ENCODE measurements at places on chromosomes 12 and 14.

DNA sequence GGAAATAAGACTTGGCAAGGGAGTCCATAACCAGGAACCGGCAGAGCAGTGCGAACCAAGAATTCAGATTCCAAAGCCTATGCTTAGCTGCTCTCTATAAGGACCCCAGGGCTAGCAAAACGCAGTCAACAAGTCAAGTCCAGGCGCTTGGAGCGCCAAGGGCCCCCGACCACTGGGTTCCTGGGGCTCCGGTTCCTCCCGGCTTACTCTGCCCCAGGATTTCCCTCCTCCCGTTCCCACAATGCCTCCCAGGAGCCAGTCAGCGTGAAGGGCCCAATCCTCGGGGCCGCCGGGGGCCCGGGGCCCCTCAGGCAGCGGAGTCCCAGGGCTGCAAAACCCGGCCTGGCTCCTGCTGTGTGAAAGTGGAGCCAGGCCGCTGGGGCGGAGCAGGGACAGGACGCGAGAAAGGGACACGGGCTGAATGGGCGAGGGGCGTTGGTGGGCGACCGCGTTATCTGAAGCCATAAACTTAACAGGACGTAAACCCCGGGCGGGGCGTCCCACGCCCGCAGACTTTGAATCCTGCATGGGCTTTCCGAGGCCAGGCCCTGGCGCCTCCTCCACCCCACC, 1.5 kb downstream of the KRT8 start:
- no peak for DNase-seq

DNA sequence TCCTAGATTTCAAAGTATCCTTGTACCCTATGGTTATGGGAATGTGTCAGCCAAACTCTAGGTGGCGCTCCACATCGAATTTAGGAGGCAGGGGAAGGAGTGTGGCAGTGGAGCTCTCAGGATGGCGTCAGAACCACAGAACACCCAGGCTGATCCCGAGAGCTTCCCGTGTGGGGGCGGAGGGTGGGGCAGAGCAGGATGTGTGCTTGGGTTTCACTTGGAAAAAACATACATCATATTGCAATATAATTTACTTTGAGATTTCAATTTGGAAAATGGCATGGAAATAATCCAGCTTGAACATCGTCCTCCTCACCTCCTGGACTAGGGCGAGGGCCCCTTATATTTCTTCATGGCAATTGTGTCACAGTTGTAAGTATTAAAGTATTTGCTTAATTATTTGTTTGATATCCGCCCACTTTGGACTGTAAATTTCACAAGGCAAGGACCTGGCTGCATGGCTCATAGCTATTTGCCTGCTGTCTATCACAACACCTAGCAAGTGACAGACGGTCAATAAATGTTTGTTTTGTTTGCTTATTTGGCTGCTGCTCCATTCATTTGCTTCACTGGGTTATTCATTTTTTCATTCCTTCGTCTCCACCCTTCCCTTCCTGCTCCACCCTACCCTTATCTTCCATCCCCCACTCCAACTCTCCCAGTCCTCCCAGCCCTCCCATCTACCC, 221.5 kb upstream of the HMGA2 start:
- peak; percentile 68 for DNase-seq

- no peak for DNase-seq
These were observed 9.2 kb downstream of the MBD6 start for GRCh38 chr12:57531836-57532235.

DNA sequence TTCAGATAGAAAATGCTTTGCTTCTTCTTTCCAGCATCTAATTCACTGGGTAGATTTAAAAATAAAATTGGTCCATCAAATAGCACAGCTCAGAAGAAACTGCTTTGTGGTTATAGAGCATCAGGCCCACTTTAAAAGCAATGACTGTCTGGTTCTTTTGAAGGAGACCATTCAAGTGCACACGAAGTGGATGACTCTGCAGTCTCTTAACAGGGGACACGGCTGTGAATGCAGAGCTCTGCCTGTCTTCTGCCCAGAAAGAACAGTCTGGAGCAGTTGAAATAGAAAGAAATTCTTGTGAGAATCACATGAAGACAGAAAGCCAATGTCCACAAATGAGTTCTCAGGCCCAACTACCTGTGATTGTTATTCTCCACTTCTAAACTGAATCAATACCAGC, 138.7 kb upstream of the PLEKHA5 start:
- no peak for DNase-seq

- DNase-seq: no peak
These were observed 6.5 kb upstream of the GLT8D2 start for GRCh38 chr12:104056419-104056972.

DNA sequence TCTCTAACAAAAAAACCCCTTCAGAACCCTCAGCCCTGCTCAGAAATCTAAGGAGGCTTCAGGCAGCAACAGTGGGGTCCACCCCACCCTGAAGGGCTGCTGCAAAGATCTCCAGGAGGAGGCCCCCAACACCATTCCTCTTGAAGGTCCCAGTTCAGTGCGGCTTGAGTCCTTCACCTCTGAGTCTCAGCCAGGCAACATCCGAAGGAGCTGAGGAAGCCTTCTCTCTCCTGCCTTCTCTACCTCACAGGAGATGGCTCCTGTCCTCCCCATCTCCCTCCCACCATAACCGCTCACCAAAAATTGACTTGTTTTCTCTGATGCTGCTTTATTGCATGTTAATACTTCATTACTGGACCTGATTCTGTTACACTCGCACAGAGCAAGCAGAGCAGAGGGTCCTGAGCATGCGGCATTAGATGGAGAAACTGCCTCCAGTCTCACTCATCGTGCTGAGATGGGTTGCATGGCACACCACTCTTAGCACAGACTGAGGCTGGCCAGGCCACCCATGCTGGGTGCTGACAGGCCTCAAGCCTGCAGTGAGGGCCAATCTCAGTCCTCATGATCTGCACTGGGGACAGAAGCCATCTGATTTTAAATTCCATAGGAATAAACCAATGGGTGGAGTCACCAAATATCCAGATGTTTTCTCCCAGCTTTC, 224.8 kb downstream of the CACNA1C start:
- no peak for DNase-seq

GRCh38 chr12:8554451-8555195, 13.9 kb upstream of the CLEC4E start:
- no peak for DNase-seq

- no peak for DNase-seq
These were observed 123.8 kb downstream of the KCNH5 start for GRCh38 chr14:62921466-62921865.

DNA sequence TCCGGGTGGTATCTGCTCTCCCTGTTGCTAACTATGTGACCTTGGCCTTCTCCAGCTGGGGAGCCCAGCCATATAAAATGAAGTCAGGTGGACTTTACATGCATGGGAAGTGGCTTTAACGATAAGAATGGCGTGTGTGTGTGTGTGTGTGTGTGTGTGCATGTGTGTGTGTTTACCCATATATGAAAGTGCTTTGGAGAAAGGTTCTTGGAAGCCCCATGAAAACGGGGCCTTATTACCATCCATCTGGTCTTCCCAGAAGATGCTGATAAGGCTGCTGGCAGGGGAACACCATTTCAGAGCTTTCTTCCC, 94.8 kb downstream of the LRRC74A start:
- DNase-seq: no peak

- no peak for DNase-seq
These were observed 789.6 kb downstream of the GALC start for GRCh38 chr14:87203346-87203745.

- DNase-seq: peak; percentile 83
These were observed 411 bp upstream of the NCOR2 start for GRCh38 chr12:124567673-124568373.

GRCh38 chr14:27072589-27072988, 474.8 kb upstream of the NOVA1 start:
- DNase-seq: no peak

- no peak for DNase-seq
These were observed 71.1 kb upstream of the SYT1 start for GRCh38 chr12:78793491-78793890.

- DNase-seq: no peak
These were observed 80.5 kb downstream of the BCL11B start for GRCh38 chr14:99191395-99192027.

DNA sequence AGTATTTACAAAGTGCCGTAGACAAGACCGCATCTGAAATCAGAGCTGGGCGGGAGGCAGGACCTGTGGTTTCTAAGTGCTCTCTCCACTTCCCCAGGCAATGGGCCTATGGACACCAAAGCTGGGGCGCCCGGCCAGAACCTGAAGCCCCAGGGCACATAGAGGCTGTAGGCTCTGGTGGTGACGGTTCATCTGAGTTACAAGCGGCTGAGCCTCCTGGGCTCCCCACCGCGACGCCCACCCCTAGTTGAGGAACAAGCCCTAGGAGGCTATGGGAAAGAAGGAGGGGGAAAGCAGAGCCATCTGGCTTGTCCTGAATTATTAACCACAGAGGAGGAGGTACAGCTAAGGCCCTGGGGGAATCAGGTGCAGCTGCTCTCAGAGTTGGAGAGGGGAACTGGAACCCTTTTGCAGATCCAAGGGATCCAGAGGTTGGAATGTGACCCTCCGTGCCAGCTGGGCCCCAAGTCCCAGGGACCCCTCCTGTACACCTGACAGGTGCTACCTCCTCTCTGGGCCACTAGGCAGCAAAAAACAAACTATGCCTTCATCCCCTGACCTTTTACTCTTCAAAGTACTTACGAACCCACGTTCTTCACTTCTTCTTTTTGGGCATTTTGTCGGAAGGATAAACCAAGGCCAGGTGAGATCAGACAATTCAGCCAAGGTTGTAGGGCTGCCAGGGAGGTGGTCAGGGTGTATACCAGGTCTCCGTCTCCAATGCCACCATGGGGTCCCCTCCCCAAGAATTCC, 77.2 kb downstream of the ARL6IP4 start:
- DNase-seq: no peak

DNA sequence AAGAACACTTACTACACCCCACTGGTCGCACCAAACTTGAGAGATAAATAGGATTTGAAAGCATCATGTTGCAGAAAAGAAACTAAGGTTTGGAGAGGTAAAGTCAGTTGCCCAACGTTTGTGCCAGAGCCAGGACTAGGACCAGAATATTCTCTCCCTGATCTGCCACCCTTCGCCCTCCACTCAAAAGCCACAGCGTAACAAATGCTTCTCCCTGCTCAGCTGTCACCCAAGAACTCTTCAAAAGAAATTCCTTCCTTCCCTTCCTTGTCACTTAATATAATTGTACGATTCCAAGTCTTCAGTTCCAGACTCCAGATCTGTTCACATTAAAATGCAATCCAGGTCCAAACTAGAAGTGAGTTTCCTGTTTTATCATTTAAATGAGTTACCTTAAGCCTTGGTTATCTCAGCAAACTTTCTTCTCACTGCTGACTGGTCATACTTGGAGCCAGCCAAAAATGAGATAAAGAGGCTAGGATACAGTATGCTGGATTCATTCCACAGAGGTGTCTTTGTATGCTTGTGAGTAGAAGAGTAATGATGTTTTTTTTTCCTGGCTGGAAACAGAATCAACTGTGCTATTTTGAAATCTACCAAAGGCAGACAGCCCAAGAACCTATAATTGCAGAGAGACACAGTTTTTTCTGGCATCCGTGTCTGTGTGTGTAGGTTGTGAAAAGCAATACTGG, 12.8 kb upstream of the PPFIBP1 start:
- no peak for DNase-seq

- no peak for DNase-seq
These were observed 17.9 kb upstream of the NPAS3 start for GRCh38 chr14:32920696-32921276.

- no peak for DNase-seq
These were observed 58.7 kb upstream of the OR10AD1 start for GRCh38 chr12:48261773-48262172.
